Caki2 (cell line): ENCODE measurements at places on chromosomes 3 and 15. TPM values are rescaled to one million over a fixed set of nuclear protein-coding genes. Genes with fewer than 3 reads are reported as not detected.

PLA2G4E gene
- total RNA-seq = not detected in 2 replicates

ASB7 gene
- 5.0 and 20.2 TPM in 2 replicates for total RNA-seq

DNA sequence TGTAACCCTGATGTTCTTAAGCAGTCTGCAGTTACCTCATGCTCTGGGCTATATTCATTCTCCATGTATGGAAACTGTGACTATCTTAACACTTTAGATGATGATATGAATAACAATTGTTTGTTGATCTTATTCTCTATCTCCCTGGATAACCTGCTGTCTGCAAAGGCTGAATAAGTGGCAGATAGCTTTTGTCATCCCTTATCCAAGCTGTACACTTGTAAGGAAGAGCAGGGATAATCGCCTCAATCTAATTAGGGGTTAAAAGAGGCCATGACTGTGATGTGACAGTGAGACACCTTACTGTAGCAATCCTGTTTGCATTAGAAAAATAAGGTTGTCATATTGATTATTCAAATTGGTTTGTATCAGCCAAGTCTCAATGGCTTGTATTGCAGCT is 123.9 kb downstream of the RSRC1 start:
- DNase-seq = no peak

ILDR1 gene
- total RNA-seq = not detected in 2 replicates

DNA sequence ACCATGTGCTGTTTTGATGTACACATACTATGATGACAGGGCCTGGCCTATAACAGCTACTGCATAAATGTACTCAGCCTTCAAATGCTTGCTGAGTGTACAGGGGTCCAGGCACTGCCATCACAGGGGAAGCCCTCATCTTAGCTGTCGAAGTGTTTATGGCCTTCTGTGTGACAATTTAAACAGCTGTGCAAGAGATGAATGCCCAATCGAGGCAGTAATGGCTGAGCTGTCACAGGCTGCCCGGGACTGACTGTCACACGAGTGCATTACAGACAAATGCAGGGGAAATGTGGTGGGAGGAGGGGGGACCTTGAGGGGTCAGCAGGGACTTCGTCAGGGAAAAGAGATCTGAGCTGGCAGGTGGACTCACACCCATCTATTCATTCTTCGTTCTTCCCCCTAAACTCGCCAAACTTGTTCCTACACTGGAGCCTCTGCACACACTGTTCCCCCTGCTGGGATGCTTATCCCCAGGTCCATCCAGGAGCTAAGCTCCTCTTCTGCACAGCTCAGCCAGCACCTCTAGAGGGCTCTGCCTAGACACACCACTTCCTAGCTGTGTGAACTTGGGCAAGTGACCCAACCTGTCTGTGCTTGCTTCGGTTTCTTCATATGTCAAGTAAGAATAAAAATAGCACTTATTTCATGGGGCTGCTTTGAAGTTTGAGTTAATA is 156.2 kb upstream of the IQSEC1 start:
- no peak for DNase-seq
